ENCODE measurements at places on chromosomes 12 and 14.

- DNase-seq = no peak
Measured at GRCh38 chr14:94426526-94426925, 26.1 kb downstream of the SERPINA11 start.

GRCh38 chr12:6469092-6469491 is 1.4 kb downstream of the VAMP1 start:
- no peak for DNase-seq

DNA sequence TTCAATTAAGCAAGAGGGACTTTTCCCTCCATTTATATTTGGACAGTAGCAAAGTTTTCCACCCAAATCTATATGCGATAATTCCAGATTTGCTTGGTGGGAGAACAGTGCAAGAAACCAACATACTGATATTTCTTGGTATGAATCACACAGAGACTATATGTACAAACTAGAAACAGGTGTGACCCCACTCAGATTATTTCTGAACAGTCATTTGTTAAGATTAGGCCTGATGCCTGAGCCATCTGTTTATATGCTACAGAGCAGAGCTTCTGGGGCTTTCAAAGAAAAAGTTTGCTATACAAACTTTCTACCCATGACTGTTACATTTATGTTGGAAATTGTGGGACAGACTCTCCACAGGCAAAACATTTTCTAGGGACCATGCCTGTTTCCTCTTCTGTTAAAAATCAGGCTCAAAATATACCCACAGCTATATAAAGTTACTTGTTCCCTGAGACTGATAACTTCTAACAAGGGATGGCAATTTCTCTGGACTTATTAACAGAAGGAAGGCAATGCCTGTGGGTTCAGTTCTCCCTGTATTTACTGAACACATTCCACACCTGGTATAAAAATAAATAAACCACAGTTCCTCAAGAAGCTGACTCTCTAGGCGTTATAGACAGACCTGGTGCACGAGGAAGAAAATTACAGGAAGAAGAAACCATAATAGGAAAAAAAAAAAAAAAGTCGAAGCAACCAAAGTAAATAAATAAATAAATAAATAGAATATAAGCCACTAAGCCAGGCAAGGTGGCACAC is 8.0 kb downstream of the PTPN21 start:
- DNase-seq = no peak

- DNase-seq = no peak
Measured at GRCh38 chr14:25237845-25238244, 187.9 kb upstream of the STXBP6 start.

DNA sequence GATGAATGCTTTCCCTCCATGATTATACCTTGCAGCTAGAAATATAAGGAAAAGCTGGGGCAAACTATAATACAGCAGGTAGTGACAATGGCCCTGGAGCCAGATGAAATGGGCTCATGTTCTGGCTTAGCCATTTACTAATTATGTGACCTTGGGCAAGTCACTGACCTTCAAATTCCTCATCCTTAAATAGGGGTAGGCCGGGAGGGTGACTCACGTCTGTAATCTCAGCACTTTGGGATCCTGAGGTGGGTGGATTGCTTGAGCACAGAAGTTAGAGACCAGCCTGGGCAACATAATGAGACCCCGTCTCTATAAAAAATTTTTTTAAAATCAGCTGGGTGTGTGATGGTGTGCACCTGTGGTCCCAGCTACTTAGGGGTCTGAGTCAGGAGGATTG is 155.4 kb downstream of the C12orf75 start:
- DNase-seq = no peak

Data from CD4-positive, alpha-beta T cell treated with Interleukin-4 for 4 hours (primary cell).